ENCODE measurements at places on chromosomes 5 and 9. TPM values are rescaled to one million over a fixed set of nuclear protein-coding genes. Genes with fewer than 3 reads are reported as not detected.

DNA sequence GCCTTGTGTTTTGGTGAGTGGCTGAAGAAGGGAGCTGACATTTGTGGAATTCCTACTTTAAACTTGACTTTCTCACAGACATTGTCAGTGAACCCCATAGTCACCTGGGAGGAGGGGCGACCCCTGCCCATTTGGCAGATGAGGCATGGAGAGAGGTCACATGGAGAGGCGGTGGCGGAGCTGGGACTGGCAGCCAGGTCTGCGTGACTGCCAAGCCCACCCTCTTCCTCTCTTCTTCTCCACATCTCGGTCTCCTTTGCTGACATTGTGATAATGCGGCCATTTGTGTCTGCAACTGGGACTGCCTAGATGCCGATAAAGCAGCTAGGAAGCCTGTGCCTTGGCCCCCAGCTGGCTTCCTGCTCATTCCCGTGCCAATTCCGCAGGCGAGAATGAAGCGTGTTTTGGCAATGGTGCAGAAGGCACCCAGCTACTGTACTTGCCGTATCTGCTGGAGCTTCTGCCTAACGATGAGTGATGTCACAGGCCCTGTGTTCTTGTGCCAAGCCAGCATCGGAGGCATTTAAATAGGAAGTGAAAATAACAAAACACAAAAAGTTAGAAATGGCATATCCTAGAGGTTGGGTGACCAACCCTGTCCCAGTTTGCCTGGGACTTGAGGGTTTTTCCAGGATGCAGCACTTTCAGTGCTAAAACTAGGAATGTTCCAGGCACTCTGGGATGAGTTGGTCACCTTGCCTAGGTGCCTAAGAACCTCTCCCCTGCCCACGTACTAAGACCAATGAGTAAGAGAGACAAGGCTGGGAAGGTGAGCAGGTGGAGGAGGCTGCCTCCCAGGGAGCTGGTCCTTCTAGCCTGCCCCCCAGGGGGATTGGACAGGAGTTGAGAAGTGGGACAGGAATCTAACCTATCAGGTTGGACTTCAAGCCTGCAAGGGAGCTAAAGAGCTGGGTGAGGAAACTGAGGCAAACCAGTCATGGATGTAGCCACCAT, 23.6 kb downstream of the OLFML2A start:
- no peak for DNase-seq

- DNase-seq: no peak
Observed at GRCh38 chr5:143638654-143639053, 173.3 kb upstream of the HMHB1 start.

GRCh38 chr5:34854459-34855174, 15.7 kb downstream of the TTC23L start:
- DNase-seq: no peak

DNA sequence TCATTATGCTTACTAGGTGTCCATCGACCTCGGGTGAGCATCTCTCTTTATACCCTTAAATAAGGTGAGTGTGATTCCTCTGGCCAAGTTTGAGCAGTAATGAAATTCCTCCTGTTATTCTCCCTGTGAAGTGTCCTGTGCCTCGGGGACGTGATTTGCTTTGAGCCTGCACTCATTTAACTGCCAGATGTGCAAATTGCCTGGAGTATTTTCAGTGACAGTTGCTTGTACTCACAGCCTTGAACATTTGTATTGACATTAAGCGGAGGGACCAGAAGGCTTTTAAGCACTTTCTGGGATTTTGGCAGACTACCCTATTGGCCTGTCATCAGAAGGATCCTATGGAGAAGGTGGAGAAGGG, 126.9 kb downstream of the DOCK2 start:
- DNase-seq: no peak

DNA sequence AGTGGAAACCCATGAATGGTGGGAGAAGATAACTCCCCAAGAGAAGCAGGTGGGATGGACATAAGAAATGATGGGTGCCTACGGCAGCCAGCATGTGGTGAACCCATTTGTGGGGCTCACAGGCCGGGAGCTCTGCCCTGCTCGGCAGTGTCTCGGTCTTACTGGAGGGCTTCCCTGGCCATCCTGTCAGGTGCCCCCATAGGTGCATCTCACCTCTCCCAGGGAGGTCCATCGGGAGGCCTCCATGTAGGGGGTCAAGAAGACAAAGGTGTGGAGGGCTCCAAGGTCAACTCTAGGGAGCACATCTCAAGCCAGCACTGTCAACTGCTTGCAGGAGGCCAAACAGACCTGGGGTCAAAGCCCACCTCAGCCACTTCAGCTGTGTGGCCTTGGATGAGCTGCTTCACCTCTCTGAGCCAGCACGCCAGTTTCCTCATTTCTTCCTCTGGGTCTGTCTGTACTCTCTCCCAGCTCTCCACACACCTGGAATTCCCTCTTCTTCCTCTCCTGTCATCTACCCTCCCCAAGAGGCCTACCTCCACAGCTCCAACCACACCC, 10.5 kb upstream of the ADGRD2 start:
- DNase-seq: no peak

GRCh38 chr5:71492817-71493615, 37.6 kb downstream of the BDP1 start:
- DNase-seq: no peak

PROB1 gene
- 34.7 TPM for total RNA-seq

LEAP2 gene
- 2.2 TPM for total RNA-seq

SIT1 gene
- not detected for total RNA-seq

COMMD10 gene
- total RNA-seq: 27.5 TPM

MYMK gene
- not detected for total RNA-seq
